ENCODE measurements at places on chromosomes 3 and 15.

- DNase-seq = no peak
Measured at GRCh38 chr3:89932882-89933281, 825.5 kb downstream of the EPHA3 start.

DNA sequence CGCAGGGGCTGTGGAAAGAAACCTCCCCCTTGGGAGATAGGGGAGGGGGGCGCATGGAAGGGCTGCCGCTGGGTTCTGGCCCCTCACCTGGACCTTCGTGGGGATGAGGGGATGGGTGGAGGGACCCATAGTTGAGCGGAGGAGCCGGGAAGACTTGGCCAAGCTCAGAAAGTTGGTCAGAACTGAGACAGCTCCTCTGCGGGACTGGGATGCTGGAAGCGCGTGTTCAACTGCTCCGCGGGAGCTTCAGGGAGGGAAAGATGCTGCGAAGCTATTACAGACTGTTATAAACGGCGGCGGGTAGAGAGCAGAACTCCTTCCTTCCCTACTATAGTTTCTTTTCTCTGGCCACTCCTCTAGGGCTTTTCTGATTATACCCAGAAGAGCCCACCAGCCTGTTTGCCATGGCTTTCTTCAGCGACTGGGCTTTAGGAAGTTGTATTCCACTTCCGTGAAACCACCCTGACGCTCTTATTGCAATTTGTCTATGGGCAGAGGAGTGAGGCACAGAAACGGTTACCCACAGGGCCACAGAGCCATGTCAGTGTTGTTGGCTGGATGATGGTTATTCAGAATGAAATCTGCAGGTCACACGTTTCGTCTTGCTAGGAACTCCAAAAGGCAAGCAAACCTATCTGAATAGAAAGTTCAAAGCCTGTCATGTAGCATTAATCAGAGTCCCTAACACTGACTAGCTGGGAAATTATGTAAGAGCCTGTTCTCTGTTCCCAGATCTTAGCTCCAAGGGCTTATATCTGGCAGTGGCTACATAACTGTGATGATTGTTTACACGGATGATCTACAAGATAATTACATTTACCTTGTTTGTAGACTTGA, 1.1 kb downstream of the SYNPR start:
- DNase-seq = peak; percentile 2

DNA sequence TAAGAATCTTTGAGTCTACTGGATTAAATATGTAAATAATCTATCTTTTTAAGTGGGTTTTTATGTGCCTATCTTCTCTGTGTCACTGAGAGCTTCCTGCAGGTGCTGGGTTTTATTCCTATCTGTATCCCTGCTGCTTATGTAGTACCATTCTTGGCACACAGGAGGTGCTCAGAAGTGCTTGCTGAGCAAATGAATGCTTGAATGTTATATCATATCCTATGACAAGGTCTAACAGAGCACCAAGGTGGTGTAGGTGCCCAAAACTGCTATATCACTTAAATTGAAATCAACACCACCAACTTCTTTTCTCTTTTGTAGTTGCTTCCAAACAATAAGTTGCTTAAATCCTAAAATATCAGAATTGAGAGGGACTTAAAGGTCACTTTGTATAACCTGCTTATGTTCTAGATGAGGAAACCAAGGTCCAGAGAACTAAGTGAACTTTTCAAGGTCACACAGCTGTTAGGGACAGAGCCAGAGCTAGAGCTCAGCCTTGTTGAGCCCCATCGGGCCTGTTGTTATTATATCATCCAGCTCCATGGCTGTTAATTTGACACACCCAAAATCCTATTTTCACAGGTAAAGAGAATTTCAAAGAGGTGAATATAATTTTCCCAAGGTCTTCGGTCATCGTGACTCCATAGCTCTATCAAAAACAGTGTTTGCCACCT, 46.0 kb downstream of the CCNL1 start:
- DNase-seq = peak; percentile 61

GRCh38 chr3:78174821-78175220, 1134.9 kb downstream of the ROBO2 start:
- DNase-seq = no peak

GRCh38 chr15:93282808-93283207, 193.8 kb upstream of the RGMA start:
- DNase-seq = no peak

DNA sequence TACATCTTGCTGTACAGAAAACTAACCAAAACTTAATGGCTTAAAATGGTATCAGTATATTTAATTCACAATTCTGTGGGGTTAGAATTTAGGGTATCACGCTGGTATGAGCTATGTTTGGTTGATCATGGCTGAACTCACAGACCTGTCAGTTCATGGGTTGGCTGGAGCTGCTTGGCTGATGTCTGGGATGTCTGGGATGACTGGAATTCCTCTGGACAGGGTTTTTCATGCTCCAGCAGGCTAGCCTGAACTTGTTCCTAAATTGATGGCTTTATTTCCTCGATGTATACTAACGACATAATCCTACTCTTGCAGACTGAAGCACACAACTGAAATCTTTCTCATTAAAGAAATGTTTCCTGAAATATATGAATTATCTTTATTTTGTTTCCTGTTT, 338.9 kb upstream of the GBE1 start:
- no peak for DNase-seq

DNA sequence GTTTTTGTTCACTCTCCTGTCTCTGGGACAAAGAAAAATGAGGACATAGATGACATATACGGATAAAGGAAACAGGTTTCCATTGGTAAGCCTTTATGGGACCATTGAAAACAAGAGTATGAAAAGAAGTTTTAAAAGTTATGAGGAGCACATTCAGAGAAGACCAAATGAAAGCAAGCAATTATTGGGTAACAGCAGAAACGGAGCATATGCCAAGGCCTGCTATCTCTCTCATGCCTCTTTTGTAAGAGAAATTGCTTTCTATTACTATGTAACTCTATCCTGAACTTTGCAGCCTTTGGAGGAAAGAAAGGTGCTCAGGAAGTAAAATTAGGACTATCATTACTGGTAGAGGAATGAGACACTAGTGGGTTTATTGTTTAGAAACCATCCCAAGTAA, 14.9 kb upstream of the DPH6 start:
- no peak for DNase-seq

GRCh38 chr3:73484656-73485248, 140.0 kb downstream of the PDZRN3 start:
- DNase-seq = no peak

DNA sequence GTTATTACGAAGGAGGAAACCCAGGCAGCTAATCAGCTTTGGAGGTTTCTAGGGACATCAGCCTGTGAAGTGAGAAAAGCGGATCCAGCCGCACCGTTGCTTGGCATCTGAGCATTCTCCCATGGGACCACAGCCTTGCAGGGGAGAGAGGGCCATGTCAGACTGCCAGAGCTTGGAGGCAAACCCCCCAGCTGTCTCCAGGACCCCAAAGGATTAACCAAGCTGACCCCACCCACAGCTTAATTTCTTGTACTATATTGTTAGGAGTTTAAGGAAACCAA, 5.1 kb downstream of the IGDCC3 start:
- no peak for DNase-seq

GRCh38 chr15:90190606-90191343, 10.4 kb upstream of the SEMA4B start:
- DNase-seq = no peak

DNA sequence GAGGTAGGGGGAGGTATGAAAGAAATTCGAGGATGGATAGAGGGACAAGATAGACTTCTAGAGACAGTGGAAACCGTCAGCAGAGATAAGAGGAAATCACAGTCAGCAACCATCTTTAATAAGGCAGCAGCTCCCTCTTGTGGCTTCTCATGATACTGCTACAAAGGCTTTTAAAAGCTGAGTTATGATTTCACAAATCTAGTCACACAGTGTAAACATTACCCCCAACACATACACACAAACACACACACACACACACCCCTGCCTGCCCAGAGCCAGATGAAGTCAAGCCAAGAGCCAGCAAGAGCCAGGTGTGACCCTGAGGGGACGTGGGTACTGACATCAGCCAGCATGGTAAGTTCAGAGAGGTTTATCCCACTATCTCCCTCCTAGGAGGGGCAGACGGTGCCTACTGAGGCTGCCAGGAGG, 18.9 kb upstream of the TGM5 start:
- peak; percentile 81 for DNase-seq

DNA sequence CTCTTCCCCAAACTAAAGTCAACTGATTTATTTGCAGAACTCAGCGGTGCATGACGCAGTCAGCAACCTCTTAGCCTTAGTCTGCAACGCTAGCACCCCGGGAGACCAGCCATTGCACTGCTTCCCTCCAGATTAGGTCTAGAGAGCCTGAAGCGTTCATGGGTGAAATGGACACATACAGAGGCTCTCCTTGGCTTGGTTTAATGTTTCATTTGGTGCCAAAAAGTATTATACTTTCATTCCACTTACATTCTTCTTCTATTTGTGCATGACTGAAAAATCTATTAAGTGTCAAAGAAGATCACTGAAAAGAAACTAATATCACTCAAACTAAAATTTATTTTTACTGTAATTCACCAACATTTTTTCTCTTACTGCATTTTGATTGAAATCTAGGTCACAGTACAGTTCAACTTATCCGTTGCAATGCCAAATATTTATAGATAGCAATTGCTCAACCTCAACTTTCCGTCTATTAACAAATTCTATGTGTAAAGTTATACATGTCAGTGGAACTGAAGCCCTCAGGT, 116.2 kb downstream of the ROBO1 start:
- DNase-seq = peak; percentile 67

- no peak for DNase-seq
Measured at GRCh38 chr15:101054991-101055390, 135.8 kb downstream of the LRRK1 start.

GRCh38 chr3:73405000-73405399, 219.7 kb downstream of the PDZRN3 start:
- no peak for DNase-seq
